Kidney capillary endothelial cell (primary cell): ENCODE measurements at places on chromosomes 11 and 22.

GRCh38 chr22:49021131-49021925 lies 806.3 kb downstream of the BRD1 start:
- DNase-seq: no peak

DNA sequence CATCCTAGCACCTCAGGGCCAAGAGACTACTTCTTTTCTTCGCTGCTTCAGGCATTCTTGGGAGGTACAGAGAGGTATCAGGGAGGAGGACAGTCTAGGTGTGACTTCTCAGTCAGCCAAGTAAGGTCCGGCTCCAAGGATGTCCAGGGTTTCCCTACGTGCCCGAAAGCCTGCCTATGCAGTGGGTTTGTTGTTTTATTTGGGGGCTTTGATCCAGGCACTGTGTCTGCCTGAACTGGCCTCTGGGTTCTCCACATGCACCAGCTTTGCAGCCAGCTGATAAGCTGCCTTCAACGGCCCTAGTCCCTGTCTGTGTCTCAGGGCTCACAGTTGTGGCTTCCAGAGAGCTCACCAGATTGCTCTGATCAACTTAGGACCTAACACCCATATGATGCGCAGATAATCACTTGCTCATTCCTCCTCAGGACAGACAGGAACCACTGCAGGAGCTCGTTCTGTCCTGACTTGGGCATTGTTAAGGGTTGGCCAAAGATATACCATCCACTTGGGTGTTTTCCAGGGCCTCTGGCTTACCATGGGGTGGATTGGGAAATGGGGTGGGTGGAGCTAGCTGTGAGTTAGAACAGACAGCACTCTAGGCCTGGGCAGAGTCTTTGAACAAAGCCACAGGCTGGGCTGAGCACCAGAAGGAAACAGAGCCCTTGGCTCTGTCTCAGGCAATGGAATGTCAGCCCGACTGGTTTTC lies 45.5 kb upstream of the CRYBB3 start:
- no peak for DNase-seq

DNA sequence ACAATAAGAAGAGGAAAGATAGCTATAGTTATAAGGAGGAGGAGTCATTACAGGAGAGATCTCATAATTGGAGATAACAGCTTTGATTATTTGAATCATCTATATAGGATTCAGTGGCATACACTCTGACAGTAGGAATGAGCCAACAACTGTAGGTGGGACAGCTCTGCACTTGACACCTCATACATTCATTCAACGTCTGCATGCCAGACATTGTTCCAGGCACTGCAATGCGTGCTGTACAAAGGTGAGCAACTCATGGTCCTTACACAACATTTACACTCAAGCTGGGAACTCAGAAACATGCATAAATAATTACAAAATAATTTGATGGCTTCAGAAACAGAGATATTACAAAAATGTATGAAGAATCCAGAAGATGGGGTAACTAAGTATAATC lies 154.3 kb downstream of the MSANTD4 start:
- DNase-seq: no peak

GRCh38 chr11:92383430-92383829 lies 158.8 kb downstream of the FAT3 start:
- no peak for DNase-seq

- no peak for DNase-seq
Observed at GRCh38 chr11:73141309-73142127, 600 bp downstream of the FCHSD2 start.

DNA sequence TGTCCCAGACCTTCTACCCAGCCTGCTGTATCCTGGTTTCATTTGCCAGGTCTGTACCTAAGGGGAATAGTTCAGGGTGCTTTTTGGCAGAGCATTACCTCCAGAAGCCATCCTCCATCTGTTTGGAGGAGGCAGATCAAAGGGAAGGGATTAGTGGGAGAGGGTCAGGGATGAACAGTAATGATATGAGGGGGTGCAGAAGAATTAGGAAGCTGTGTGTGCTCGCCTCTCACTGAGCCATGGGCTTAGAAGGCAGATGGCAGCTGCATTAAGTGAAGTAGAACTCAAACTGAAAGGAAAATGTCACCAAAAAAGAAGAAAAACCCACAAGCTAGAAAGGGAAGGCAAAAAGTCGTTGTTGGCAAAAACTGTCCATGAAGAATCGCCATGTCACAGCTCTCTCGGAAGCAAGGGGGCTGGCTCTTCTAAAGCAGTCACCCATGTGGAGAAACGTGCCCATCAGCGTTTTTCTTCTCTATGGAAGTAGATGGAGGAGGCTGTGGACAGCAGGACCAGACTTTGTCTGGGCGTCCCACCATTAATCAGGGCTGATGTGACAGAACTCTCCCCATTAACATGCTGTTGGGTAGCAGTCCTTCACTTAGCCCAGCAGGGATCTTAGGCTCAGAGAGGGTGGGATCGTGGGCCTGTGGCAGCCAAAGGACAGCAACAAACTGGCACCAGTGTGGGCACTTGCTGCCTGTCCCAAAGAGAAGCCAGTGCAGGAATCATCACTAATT lies 46.8 kb downstream of the CEP164 start:
- no peak for DNase-seq

- no peak for DNase-seq
Observed at GRCh38 chr22:38180841-38181452, 683 bp downstream of the PLA2G6 start.

- no peak for DNase-seq
Observed at GRCh38 chr11:102724904-102725500, at the start of gene MMP8. Gene MMP8, minus strand, starts transcription at chr11:102724954. Its CDS starts 99 bp downstream, at chr11:102724855.

- DNase-seq: no peak
Observed at GRCh38 chr11:131598305-131598704, 227.9 kb downstream of the NTM start.

DNA sequence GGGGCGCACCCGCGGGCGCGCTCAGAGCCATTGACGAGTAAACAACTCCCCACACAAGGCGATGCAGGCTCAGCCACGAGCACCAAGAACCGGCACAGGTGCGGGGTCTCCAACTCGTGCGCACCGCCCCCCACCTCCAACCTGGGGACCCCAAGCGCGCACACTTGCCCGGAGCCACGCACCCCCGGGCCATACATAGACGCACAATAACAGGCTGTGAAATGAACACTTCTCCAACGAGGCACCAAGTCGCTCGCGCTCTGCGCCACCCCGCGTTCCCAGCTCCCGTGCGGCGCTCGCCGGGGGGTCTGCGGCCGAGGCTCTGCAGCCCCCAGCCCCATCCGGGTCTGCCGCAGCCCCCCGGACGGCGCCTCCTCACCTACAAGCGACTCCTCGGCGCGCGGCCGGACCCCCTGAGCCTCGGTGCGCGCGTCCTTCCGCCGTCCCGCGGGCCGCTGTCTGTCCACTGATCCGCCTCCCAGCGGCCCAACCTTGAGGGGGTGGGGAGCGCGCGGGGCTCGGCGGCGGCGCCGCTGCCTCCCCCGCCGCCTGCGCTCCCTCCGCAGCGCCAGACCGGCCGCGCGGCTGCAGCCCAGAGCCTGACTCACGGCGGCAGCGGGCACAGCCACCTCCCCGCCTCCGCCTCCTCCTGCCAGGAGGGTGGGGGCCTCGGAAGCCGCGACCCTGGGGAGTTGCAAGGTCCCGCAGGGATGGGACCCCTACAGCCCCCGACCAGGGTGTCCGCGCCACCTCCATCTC lies 1.6 kb downstream of the IFITM10 start:
- peak; percentile 32 for DNase-seq

DNA sequence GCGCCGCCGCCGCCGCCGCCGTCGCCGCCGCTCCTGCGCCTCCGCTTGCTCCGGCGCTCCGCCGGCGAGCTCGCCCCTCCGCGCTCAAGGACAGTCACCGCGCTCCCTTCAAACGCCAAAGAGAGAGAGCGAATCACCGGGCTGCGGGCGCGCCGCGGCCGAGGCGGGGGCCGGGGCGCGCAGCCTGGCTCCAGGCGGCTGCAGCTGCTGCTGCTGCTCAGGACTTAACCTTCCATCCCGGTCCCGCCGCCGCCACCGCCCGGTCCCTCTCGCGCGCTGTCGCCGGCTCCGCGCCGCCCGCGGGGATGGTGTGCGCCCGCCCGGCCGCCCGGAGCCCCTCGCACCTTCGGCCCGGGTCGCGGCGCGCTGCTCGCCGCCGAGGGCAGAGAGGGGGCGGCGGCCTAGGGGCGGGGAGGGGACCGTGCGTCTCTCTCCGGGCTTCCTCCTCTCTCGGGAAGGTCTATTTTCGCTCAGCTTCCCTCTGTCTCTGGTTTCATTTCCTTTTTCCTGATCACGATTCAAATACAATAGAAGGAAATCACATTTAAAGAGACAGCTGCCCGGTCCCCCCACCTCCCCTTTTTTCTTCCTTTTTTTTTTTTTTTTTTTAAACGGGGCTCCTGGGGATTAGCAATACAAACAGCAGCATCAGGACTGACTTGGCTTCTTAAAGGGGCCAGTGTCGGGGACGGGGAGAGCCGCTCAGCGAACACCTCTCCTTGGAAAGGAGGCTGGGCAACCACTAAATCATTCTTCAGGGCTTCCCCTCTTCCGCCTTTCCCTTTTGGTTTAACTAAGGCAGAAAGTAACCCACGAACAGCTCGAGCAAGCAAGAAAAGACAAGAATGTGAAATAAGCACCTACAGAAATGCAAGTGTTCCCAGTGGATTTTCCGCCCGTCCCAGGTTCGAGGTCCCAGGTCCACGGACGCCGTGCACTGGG lies 22.1 kb downstream of the LMO2 start:
- DNase-seq: peak; percentile 78

DNA sequence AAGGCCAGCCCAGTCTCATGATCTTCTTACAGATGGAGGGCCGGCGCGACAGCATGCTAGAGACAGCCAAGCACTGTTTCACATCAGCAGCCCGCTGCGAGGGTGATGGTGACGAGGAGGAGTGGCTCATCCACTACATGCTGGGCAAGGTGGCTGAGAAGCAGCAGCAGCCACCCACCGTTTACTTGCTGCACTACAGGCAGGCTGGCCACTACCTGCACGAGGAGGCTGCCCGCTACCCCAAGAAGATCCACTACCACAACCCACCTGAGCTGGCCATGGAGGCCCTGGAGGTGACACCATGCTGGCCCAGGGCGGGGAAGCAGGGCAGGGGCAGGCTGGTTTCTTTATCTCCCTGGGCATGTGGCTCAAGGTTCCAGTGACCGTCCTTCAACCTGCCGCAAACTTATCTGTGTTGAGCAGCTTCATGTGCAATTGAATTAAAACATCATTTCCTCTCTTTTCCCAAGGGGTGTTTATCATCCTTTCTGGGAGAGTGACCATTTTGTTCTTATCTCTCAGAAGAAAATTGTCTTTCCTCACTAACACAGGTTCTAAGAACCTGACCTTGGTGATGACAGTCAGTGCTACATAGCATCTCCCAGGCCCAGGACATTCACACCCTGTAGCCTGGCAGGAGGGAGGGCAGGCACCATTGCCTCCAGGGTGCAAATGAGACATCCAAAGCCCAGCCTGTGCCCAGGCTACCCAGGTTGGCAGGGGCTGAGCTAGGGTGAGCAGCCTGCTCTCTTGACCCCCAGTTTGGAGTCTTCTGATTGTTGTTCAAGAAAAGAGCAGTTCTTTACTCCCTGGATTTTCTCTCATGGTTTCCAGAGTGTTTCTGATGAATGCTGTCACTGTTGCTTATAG lies 80.7 kb downstream of the CABIN1 start:
- DNase-seq: no peak

DNA sequence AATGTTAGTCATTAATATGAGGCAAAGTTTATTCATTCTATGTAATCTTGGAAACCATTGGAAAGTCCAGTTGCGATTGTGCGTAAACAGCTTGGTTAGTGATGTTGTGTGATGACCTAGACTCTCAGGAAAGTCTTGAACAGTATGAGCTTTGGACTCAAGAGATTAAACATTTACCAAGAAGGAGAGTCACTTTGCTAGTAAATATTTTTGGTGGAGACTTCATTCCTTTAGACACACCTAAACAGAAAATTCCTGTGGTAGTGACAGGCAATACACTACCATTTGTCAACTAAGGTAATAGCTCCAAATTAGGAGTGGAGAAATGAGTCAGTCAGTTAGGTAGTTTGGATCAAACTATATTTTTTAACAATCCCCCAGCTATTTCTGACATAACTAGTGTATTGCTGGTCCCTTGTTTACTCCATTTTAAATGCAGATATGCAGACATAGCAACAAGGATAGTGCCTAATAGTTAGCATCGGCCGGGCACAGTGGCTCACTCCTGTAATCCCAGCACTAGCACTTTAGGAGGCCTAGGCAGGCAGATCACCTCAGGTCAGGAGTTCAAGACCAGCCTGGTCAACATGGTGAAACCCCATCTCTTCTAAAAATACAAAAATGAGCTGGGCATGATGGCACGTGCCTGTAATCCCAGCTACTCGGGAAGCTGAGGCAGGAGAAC lies 89.3 kb downstream of the ARHGAP42 start:
- no peak for DNase-seq

- DNase-seq: no peak
Observed at GRCh38 chr11:44446366-44446762, 119.1 kb upstream of the CD82 start.

DNA sequence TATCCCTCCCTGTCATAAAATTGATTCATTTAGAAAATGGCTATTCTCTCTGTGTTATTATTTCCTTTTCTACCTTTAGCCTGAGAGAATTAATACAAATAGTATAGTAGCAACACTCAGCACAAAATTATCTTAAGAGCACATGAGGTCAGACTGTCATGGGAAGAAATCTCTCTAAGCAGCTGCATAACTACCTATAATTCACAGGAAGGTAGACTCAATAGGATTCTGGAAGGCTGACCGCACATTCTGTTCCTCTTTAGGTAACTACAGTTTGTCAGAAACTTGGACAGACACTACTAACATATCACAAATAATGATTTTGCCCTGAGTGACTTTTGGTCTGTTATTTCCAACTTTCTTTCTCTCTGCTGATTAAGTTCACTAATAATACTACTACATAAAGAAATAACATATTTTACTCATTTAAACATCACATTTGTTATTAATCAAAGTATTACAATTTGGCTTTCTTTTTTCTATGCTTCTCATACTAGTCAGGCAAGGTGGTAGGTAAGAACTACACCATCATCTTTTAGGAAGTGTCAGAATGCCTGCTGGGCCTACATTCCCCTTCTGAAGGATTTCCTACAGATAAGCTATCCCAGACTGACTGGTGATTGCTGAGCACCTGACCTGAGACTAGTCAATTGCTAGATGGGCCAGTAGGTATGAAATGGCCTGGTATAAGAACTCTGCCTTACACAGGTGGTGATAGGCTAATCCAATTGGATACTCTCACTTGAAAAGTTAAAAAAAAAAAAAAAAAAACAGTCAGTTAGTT lies 325.1 kb downstream of the DLG2 start:
- no peak for DNase-seq

GRCh38 chr22:23065495-23066122 lies 4.7 kb upstream of the GNAZ start:
- no peak for DNase-seq
